ENCODE measurements at places on chromosomes 2 and 18. TPM values are rescaled to one million over a fixed set of nuclear protein-coding genes. Genes with fewer than 3 reads are reported as not detected.

DNA sequence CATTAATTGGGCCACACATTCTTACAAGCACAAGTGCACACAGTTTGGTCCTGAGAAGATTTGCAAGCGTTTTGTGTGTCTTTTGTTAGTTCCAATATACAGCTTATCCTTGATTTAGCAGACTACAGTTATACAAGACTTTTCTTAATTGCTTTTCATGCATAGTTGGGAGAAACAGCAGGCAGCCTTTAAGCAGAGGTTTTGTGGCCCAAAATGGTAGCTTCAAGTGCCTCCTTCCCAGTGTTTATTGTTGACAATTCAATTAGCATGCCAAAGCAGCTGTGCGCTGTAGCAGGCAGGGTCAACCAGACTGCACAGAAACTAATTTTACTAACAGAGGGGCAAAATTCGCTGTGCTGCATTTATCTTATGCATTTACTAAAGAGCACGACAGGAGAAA, 47.5 kb downstream of the FRZB start:
- no peaks in the 10 kb centered on the region for H3K27me3 ChIP-seq
- H3K4me3 ChIP-seq = no peak overlapping the region
- no peak overlapping the region for H3K27ac ChIP-seq
- DNase-seq = no peak
- no peaks in the 10 kb centered on the region for H3K4me1 ChIP-seq

ANKRD30B gene
- not detected for total RNA-seq

GRCh38 chr2:166167449-166167848, 39.6 kb upstream of the SCN1A start:
- H3K27me3 ChIP-seq = no peaks in the 10 kb centered on the region
- DNase-seq = no peak
- no peaks in the 10 kb centered on the region for H3K4me1 ChIP-seq
- no peaks in the 10 kb centered on the region for H3K36me3 ChIP-seq
- no peak overlapping the region for H3K27ac ChIP-seq

DNA sequence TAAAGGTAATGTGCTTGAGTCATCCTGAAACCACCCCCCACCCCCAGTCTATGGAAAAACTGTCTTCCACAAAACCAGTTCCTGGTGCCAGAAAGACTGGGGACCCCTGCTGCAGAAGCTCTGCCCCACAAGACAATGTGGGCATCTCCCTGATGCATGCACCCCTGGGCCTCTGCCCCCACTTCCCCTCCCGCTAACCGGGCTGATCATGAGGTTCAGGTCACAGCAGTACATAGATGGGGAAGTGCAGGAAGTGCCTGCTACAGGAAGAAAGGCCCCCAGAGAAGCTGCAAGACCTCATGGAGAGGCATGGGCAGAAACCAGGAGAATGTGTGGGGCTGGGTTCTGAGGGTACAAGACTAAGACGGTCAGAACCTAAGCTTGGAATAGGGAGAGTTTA, 243.4 kb upstream of the ID2 start:
- DNase-seq = no peak
- H3K4me1 ChIP-seq = no peaks in the 10 kb centered on the region
- no peak overlapping the region for H3K4me3 ChIP-seq
- H3K27ac ChIP-seq = no peak overlapping the region

DNA sequence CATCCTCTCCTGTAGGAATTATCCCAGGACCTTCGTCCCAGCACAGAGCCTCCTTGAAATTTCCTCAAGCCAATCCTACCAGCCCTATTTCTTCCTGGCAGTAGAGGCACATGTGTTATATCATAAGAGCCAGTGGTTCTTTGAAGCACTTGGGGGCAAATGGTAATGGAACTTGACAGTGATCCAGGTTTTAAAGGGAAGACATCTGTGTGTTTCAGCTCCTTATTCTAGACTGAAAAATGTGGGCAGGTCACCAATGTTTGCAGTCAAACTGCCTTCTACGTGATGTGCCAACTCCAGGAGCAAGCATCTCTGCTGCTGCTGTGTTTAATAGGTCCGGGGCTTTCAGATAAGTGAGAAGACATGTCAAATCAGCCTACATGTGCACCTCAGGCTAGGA, 157.1 kb downstream of the GALNT14 start:
- no peak for DNase-seq
- H3K36me3 ChIP-seq = no peaks in the 10 kb centered on the region
- no peaks in the 10 kb centered on the region for H3K27me3 ChIP-seq
- no peaks in the 10 kb centered on the region for H3K4me1 ChIP-seq

GRCh38 chr2:159684796-159685195, 27.5 kb upstream of the MARCHF7 start:
- H3K4me3 ChIP-seq = no peak overlapping the region
- no peak overlapping the region for H3K27ac ChIP-seq
- DNase-seq = no peak
- H3K4me1 ChIP-seq = no peaks in the 10 kb centered on the region
- H3K36me3 ChIP-seq = no peaks in the 10 kb centered on the region

MC4R gene
- not detected for total RNA-seq

GRCh38 chr2:33680644-33681363, 81.7 kb upstream of the FAM98A start:
- H3K4me3 ChIP-seq = no peak overlapping the region
- no peak overlapping the region for H3K27ac ChIP-seq
- no peaks in the 10 kb centered on the region for H3K27me3 ChIP-seq
- no peak for DNase-seq

GRCh38 chr2:118250463-118250862, 162.2 kb downstream of the INSIG2 start:
- no peak overlapping the region for H3K27ac ChIP-seq
- H3K4me3 ChIP-seq = no peak overlapping the region
- H3K4me1 ChIP-seq = no peaks in the 10 kb centered on the region
- no peak for DNase-seq
- no peaks in the 10 kb centered on the region for H3K27me3 ChIP-seq

TANK gene
- total RNA-seq = 89.1 TPM

DNA sequence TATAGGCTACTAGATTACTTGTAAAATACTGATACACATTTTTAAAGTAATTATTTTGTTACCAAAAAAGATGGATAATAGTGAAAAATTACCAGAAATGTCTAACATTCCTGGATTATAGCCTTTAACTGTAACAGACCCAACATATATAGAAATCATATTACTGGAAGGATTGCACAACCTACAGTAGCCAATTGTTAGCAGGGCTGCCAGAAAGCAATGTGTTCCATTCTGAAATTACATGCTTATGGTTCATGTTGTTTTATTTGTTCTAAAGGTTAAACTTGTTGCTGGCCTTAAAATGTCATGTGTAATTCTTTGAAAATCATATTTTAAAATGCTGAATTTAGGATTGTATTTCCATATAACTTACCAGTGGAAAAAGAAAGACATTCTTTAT, 793.6 kb upstream of the ACVR2A start:
- H3K4me3 ChIP-seq = no peak overlapping the region
- no peak for DNase-seq
- H3K36me3 ChIP-seq = no peaks in the 10 kb centered on the region
- no peaks in the 10 kb centered on the region for H3K4me1 ChIP-seq

TACR1 gene
- total RNA-seq = 5.6 TPM

DNA sequence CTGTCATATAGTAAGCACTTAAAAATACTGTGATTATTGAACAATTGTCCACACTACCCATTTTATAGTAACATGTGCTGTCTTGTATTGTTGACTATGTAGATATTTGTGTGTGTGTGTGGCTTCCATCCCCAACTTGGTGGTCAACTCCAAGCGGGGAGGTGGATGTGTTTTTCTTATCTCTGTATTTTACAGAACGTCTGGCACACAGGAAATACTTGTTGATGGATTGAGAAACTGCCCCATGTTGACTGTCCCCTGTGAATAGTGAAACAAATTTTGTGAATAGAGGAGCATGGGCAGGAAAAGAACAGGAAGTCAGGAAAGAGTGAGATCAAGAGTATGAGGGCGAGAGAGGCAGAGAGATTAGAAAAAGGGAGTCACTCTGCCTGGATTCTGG, 83.6 kb downstream of the CELF4 start:
- no peak for DNase-seq
- no peaks in the 10 kb centered on the region for H3K36me3 ChIP-seq
- no peaks in the 10 kb centered on the region for H3K4me1 ChIP-seq
- no peak overlapping the region for H3K27ac ChIP-seq
- H3K4me3 ChIP-seq = no peak overlapping the region
- no peaks in the 10 kb centered on the region for H3K27me3 ChIP-seq

ANKRD30BL gene
- total RNA-seq = not detected

TWIST2 gene
- 20.1 TPM for total RNA-seq

GRCh38 chr18:36411745-36412168, 114.2 kb downstream of the FHOD3 start:
- H3K36me3 ChIP-seq = no peaks in the 10 kb centered on the region
- H3K27ac ChIP-seq = no peak overlapping the region
- H3K27me3 ChIP-seq = no peaks in the 10 kb centered on the region
- no peak for DNase-seq
- no peak overlapping the region for H3K4me3 ChIP-seq

DNA sequence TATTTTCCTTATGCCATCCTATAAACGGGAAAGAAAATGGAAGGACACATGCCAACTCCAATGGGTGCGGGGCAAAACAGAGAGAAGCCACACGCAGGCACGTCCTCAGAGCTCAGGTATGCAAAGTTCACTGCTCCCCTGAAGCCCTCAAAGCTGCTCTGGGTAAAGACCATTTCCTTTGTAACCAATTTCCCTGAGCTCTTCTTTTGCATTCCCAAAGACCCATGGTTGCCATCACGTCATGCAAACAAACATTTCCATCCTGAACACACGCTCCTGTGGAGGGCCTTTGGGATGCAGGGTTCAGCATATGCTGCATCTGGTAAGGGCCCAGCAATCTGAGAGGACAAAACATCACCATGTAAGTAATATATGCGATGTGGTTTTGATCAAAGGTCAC, 69.4 kb downstream of the EMILIN2 start:
- H3K27me3 ChIP-seq = no peaks in the 10 kb centered on the region
- no peaks in the 10 kb centered on the region for H3K4me1 ChIP-seq
- peak overlapping the region; percentile 29 for H3K27ac ChIP-seq
- peaks cover 87% of the 10 kb centered on the region for H3K36me3 ChIP-seq

DNA sequence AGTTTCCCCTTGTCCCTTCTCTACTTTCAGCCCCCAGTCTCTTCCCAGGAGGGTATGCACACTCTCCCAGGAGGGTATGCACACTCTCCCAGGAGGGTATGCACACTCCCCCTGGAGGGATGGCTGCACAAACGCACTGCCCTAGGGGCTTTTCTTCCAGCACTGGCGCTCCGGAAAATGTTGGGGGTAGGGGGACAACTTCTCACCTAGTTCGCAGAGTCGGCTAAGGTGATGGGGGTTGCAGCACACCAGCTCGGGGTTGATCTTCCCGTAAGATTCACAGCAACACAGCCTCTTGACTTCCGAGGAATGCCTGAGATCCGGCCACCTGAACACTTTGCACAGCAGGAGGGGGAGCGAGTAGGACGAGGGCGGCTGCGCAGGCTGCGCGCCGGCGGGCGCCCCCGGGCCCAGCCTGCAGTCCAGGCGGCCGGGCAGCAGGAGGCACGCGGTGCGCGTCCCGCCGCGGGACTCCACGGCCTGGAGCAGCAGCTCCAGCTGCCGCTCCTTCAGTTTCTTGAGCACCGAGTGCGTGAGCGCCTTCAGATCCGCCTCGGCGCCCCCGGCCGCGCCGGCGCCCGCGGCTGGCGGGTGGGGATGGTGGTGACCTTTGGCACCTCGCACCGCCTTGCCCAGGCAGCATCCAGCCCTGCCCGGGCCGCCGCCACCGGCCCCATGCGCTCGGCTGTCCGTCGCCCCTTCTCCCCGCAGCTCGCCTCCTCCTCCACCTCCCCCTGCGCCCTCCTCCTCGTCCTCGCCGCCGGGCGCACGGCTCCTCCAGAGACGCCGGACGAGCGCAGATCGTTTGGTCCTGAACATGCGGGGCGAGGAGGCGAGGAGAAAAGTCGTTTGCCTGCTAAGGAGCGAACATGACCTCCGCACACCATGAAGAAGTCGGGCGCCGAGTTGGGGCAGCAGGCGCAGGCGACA, 894 bp downstream of the SMAD7 start:
- peak overlapping the region; percentile 90 for H3K4me3 ChIP-seq
- H3K27ac ChIP-seq = peak overlapping the region; percentile 99
- peak; percentile 81 for DNase-seq
- no peaks in the 10 kb centered on the region for H3K4me1 ChIP-seq

GRCh38 chr2:197057959-197058358, 131.5 kb upstream of the PGAP1 start:
- no peaks in the 10 kb centered on the region for H3K4me1 ChIP-seq
- H3K27me3 ChIP-seq = no peaks in the 10 kb centered on the region
- H3K36me3 ChIP-seq = no peaks in the 10 kb centered on the region
- no peak overlapping the region for H3K27ac ChIP-seq

GRCh38 chr18:48861181-48861708, 89.5 kb downstream of the SMAD7 start:
- no peaks in the 10 kb centered on the region for H3K36me3 ChIP-seq
- no peaks in the 10 kb centered on the region for H3K4me1 ChIP-seq
- H3K27ac ChIP-seq = no peak overlapping the region

GRCh38 chr2:207446653-207447052, 83.1 kb upstream of the CREB1 start:
- H3K4me3 ChIP-seq = no peak overlapping the region
- no peak overlapping the region for H3K27ac ChIP-seq
- H3K4me1 ChIP-seq = no peaks in the 10 kb centered on the region
- no peaks in the 10 kb centered on the region for H3K36me3 ChIP-seq
- DNase-seq = no peak

DNA sequence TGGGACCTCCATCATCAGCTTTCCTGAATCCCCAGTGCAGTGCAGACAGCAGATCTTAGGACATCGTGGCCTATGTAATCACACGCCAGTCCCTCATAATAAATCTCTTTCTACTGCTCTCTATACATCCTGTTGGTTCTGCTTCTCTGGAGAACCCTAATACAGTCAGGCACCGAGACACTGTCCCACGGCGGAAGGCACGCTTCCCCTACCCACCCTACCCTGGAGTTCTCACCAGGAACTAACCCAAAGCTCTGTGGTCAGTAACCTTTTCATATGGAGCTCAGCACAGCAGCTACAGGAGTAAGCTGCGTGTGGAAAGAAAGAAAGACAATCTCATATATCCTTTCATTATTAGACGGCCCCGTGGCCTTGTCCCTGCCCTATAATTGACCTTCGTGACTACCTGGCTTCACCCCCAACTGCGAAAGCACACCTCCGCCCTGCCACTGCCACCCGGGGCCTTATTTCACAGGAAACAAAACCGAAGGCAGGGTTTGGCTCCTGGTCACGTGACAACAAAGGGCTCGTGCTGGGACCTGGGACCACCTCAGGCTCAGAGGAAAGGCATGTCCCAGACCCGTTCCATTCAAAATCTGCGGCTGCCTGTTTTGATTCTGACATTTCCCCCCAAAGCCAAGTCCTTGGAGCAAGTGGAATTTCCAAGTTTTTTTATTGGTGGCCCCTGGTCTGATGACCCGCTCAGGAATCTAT, 99.7 kb upstream of the ODC1 start:
- no peaks in the 10 kb centered on the region for H3K36me3 ChIP-seq
- H3K4me3 ChIP-seq = no peak overlapping the region
- H3K27ac ChIP-seq = no peak overlapping the region
- no peaks in the 10 kb centered on the region for H3K4me1 ChIP-seq
- DNase-seq = no peak

SERPINB2 gene
- not detected for total RNA-seq

Data from Peyer's patch (tissue), 4 donors.